DND-41 (cell line): ENCODE measurements at places on chromosomes 7 and 10.

DNA sequence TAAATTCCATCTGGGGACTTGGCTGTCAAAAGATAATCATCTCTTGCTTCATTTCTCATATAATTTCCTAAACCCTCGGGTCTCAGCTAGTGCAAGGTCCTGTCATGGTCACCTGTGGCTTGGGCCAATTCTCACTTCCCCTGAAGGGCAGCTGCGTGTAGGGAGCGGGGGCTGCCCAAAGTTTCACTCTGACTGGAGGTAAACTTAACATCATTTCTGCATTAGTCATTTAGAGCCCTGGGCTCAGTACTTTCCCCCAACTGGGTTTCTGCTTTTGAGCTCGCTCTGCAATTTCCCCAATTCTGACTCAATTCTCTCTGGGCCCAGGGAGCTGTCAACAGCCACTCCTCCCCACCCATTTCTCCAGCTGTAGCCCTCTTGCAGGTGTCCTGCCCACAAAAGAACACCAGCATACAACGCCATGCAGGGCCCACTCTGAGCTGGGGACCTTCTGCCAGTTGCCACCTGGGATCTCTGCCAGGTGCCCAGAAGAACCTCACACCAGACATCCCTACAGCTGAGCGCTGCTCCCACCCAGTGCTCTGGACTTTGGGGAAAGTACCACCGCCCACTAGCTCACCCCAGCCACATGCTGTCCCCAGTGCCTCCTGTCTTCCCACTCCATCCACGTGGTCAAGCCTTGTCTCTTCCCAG lies 37.9 kb downstream of the VOPP1 start:
- DNase-seq, result peak; percentile 91

DNA sequence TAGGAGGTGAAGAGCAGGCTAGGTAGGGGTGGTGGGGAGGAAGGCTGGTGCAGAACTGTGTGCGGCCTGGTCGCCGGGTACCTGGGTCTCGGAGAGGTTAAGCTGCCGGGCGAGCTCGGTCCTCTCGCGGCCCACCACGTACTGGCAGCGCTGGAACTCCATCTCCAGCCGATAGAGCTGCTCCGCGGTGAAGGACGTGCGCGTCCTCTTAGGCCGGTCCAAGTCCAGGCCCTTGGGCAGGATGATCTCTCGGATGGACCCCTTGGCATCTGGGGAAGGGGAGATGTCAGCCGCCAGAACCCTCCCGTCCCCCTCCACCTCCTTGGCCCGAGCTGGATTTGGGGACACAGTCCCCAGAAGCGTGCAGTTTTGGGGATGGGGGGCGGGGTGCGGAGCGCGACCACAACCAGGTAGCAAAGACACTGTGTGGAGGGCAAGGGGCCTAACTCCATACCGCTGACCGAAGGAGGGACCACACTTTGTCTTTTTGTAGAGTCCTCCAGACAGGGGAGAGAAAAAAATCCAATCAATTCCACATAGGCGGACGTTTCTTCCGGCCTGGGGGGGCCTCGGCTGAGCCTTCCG lies 1.6 kb downstream of the VAX1 start:
- DNase-seq, result no peak

GRCh38 chr7:90173127-90173844 lies 19.0 kb downstream of the STEAP1 start:
- no peak for DNase-seq

DNA sequence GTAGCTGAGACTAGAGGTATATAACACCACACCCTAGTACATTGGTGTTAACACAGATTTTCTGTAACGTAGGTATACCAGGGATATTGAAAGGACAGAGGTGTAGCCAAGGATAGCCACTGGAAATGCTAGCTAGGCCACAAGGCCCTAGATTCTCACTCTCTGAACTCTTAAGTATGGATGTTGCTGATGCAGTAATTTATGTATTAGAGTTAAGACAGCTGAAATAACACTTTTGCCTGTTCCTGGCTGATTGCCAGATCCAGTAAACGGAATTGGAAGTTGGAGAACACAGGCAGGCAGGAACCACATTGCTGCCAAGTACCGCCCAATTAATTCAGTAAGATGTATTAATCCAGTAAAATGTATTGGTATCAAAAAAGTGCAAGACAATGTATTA lies 1.8 kb downstream of the CALU start:
- no peak for DNase-seq

DNA sequence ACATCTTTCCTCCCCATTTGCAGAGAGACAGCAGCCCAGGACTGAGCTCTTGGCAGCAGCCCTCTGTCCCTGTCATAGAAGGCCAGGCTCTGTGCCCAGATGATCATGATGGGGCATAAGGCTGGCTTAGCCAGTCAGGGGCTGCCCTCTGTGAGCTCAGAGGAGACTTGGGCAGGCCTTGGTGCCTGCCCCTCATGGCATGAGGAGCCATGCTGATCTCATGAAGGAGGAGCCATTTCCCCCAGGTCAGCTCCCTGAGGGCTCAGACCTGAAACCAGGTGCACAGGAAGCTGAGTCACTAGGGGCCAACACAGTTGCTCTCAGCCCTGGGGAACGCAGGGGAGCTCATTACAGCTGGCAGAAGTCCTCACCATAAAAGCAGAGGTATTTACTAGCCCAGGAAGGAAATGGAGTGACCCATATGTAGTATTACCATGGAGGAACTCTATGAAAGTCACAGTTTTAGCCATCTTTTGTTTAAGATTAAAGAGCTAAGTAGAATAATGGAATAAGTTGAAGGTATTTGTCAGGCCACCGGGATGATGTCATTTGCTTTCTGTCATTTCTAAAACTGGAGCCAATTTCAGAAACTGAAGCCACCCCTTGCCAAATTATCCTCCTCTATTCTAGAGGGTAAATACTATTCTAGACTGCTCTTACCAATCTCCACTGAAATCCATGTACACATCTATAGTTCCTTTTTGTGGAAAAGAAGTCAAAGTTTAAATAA lies 362.4 kb upstream of the ZNF32 start:
- DNase-seq, result peak; percentile 7

- no peak for DNase-seq
These were observed 4.4 kb upstream of the GSTK1 start for GRCh38 chr7:143258831-143259230.

- DNase-seq, result no peak
These were observed 38.2 kb downstream of the HTRA1 start for GRCh38 chr10:122499491-122499941.

GRCh38 chr7:83957333-83957732 lies 237.3 kb downstream of the SEMA3A start:
- DNase-seq, result no peak

DNA sequence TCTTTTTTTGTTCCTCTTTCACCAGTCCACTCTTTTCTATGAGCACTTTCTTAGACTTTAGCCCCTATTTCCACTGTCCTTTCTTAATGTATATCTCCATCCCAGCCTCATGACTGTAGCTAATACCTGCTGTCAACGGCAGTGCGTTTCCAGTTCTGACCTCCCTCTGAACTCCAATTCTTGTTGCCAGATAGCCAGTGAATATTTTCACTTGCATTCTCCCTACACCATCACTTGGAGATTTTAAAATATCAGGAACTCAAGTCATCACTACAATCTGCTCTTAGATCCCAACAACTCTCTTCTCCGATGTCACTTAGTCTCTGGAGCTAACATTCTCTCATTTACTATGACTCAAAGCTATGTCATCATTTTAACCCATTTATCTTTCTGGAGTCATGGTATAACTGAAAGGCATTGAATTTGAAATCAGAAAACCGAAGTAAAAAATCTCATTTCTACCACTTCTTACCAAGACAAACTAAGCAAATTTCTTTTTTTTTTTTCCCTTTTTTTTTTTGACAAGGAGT lies 5.1 kb upstream of the SLC16A12 start:
- no peak for DNase-seq

DNA sequence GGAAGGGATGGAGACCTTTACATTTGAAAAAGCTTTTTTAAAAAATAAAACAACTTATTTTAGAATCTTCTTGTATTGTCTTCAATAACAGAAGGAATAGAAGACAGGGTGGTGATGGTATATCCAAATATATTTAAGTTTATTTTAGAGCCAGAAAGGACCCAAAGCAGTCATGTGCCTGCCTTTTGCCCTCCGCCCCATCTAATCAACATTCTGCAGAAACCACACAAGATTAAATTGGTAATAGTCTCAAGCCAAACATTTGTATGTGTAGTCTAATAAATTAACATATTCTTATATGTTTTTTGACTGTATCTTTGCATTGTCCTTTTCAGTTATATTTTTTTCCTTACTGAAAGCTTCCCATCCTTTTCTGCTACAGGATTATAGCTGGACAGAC lies 16.5 kb upstream of the NUP42 start:
- no peak for DNase-seq

GRCh38 chr10:61746377-61746776 lies 83.6 kb downstream of the CABCOCO1 start:
- DNase-seq, result no peak

- DNase-seq, result no peak
These were observed 14.0 kb downstream of the KIAA1549 start for GRCh38 chr7:138967159-138967558.

- DNase-seq, result no peak
These were observed 122.2 kb downstream of the MPP7 start for GRCh38 chr10:28180654-28181053.

DNA sequence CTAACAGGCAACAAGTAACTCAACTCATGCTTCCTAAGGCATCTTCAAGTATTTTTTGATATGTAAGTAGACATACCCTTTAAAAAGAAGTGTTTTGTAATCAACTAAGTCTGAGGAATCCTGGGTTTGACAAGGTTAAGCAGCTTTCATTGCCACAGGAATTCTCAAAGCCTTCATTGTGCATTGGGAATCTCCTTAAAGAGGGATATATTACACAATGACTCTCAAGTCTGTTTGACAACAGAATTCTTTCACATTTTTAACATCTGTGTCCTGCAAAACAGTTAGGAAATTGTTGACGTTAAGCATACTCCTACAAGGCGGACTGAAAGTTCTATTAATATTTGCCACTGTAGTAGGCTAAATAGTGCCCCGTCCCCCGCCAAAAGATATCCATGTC lies 71.4 kb downstream of the SGMS1 start:
- DNase-seq, result no peak

- DNase-seq, result no peak
These were observed 22.1 kb downstream of the CLIP2 start for GRCh38 chr7:74311305-74311744.

GRCh38 chr7:133358708-133359107 lies 105.8 kb downstream of the EXOC4 start:
- no peak for DNase-seq

GRCh38 chr7:77184990-77185389 lies 14.6 kb downstream of the FGL2 start:
- no peak for DNase-seq

- DNase-seq, result no peak
These were observed 146.6 kb upstream of the PDE1C start for GRCh38 chr7:32216759-32217158.

DNA sequence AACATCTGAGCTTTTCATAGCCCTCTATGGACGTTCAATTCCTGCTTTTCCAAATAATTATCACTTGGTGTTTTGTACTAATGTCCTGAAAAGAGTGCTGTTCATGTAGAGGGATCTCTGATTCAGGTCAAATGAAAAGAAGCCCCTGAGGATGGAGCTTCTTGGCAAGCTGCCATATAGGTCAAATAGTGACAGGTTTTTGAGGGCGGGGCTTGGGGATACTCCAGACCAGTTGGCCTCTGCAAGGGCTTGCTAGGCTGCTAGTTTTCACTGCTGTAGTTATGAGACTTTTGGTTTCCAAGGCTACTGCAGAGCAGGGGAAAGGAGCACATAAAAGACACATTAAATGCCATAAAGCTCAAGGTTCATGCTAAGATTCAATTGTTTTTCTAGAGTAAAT lies 257.2 kb upstream of the CACNA2D1 start:
- no peak for DNase-seq

- DNase-seq, result no peak
These were observed 549.4 kb upstream of the C7orf33 start for GRCh38 chr7:148041156-148041555.

- no peak for DNase-seq
These were observed 98.7 kb downstream of the PRTFDC1 start for GRCh38 chr10:24853661-24854060.

DNA sequence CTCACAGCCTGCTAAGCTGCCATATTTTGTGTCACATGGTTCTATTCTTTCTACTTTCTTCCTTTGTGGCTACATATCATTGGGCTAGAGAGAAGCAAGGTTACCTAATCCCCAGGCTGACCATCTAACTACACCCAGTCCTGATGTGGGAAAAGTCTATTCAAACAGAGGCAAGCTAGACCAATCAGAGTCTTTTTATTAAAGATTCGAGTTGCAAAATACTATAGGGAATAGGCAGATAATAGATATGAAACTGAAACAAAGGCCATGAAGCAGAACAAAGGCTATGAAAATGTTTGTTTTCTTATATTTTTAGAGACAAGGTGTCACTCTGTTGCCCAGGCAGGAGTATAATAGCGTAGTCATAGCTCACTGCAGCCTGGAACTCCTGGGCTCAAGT lies 36.7 kb downstream of the MTERF1 start:
- no peak for DNase-seq

DNA sequence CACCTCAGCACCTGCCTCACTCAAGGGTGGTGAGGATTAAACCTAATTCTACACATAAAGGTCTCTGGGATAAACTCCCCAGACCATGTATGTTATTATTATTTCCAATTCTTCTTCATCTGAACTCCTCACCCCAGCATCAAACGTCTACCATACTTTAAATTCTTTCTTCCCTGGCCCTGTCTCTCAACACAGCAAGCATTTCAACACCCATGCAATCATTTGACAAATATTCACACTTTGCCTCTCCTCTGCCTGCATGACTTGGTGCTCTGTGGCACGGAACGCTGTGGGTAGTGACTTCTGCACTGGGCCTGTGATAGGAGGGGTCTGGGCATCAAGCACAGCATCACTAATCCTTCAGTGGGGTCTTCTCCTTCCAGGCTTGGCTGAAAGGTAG lies 490.8 kb downstream of the TNS3 start:
- no peak for DNase-seq

DNA sequence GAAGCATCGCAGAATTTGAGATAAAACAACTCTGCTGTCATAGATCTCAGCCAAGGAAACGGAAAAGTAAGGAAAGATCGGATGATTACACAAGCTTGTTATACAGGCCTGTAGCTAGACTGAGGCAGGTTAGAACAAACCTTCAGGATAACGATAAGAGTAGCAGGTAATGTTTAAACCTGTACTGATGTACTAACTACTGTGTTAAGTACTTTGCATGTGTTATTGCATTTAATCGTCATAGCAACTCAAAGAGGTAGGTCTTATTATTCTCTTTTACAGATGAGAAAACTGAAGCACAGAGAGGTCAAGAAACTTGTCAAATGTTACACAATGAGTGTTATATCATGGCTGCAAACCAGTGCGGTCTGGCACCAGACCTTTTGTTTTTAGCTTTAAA lies 352.5 kb downstream of the GPAM start:
- no peak for DNase-seq

- DNase-seq, result no peak
These were observed 4.3 kb downstream of the CDH23 start for GRCh38 chr10:71401056-71401455.

DNA sequence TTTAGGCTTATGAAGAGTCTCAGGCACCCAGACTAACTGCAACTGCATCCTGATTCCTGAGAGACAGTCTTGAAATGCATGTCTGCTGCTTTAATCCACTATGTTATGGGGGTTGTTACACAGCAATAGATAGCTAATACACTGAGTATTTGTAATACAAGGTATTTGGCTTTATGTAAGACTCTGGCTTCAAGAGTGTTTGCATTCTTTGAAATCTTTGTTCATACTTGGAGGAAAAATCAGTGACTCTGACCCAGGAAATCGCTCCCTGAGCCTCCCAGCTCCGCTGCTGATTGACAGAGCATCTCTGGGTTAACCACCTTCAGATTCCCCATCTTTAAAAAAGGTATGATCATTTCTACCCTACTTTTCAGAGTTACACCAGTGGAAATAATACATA lies 133.9 kb downstream of the MTPAP start:
- DNase-seq, result no peak

GRCh38 chr7:76020031-76020714 lies 25.8 kb upstream of the TMEM120A start:
- peak; percentile 46 for DNase-seq
